ENCODE measurements at places on chromosomes 5 and 9. TPM values are rescaled to one million over a fixed set of nuclear protein-coding genes. Genes with fewer than 3 reads are reported as not detected.

GRCh38 chr5:122099060-122099790 lies 21.2 kb upstream of the LOX start:
- peak; percentile 62 for DNase-seq

GRCh38 chr5:132459983-132460838 lies 30.4 kb downstream of the IRF1 start:
- DNase-seq = peak; percentile 71

DNA sequence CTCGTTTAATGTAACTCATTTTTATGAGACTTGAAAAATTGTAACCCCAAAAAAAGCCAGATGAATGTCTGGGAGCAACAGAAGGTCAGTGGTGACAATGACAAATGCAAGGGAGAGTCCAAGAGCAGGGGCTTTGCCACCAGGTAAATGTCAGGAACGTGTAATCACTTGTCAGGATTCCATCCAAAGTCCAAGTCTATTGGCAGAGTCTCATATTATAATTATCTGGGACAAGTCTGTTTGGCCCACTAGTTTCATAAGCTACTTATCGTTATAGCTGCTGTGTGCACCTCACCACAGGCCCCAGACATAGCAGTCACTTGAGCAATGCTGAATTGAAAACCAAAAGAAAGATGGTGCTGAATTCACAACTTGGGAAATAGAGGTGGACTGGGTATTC lies 180.8 kb downstream of the DNAH5 start:
- DNase-seq = no peak

DNA sequence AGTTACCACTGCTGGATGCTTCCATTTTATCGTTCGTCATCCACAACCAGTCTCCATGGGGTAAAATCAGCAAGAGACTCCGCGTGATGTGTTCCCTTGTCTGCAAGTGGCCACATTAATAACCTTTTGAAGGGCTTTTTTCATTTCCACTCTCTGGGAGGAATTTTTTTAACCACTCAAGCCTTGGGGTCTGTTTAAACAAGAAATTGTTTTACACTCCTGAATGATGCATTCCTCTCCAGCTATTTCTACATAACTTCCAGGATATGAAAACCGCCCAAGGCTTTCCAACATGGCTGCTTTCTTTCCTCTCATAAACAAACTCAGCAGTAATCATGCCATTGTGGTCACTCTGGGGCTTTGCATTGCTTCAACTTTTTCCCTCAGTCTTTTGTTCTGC lies 217.2 kb upstream of the DAPK1 start:
- peak; percentile 97 for DNase-seq

DNA sequence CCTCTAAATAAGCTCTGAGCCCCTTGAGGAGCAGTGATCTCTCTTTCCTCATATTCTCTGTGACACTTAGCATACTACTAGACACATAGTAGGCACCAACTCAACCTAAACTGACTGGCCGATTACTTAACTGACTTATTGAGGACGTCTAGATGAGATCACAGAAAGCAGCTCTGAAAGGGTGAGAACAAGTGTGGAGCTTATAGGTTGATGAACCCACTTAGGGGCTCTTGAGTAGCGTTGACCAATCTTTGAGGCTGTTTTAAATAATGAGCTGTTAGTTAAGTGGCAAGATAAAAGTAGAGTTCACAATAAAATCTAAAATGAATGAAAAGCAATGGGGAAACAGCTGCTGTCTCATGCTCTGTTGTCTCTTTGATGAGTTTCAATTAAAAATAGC lies 124.7 kb upstream of the TNPO1 start:
- no peak for DNase-seq

DNA sequence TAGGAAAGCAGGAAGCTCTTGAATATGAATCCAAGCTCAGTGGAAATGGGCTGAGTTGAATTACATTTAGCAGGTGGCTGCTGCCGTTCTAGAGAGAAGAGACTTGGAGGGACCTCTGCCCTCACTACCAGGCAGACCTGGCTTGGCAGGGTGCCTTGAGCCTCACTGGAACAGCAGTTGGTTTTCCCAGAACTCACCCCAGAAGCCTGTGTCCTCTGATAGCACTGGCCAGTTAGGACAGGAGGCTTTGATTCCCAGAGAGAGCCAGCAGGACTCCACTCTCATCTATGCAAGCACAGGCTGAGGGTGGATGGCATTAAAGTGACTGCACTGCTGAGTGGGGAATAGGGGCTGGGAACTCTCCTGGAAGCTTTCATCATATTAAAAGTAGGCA lies 54.8 kb downstream of the PWWP2A start:
- DNase-seq = no peak

DNA sequence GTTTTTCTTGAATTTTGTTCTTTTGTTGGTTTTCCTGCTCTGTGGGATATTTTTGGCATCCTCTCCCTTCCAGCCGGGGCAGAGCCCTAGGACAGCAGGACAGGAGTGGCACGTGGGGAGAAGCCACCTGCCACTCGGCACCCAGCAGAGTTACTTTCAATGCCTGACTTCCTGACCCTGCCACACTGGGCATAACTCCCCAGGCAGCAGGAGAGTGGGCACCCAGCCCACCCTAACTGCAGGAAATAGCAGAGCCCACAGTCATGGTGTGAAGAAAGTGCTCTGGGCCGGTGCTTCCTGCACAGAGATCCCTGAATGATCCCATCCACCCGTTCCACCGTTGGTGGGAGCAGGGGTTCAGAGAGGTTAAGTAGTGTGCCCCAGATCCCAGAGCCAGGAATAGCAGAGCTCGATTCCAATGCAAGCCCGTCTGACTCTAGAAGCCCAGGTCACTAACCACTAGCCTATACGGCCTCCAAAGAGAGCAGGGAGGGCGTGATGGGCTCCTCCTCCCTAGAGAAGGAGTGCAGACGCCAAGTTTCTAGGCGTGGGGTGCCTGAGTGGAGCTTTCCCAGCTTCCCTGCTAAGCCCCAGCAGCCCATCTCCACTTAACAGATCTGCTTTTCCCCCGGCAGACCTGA lies 8.1 kb upstream of the NUP214 start:
- no peak for DNase-seq

GRCh38 chr5:64509828-64510227 lies 4.0 kb downstream of the RGS7BP start:
- no peak for DNase-seq

DNA sequence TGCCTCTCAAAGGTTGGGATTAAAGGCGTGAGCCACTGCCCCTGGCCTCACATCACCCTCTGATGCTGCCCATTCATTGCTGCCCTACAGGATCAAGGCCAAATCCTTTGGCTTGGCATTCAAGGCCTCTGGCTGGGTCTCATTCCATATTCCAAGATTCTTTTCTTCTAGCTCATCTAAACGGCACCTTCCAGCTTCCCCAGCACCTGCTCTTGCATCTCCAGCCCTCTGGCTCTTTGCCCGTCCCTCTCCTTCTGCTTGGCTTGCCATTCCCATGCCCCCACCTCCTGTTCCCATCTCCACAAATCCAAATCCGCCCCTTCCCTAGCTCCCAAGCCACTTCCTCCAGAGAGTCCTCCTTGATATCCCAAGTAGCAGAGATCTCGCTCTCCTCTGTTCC lies 33.1 kb downstream of the CORO2A start:
- DNase-seq = no peak

GRCh38 chr9:20015427-20015931 lies 226.6 kb upstream of the SLC24A2 start:
- DNase-seq = no peak

GRCh38 chr9:87333802-87334201 lies 163.9 kb upstream of the DAPK1 start:
- no peak for DNase-seq

DNA sequence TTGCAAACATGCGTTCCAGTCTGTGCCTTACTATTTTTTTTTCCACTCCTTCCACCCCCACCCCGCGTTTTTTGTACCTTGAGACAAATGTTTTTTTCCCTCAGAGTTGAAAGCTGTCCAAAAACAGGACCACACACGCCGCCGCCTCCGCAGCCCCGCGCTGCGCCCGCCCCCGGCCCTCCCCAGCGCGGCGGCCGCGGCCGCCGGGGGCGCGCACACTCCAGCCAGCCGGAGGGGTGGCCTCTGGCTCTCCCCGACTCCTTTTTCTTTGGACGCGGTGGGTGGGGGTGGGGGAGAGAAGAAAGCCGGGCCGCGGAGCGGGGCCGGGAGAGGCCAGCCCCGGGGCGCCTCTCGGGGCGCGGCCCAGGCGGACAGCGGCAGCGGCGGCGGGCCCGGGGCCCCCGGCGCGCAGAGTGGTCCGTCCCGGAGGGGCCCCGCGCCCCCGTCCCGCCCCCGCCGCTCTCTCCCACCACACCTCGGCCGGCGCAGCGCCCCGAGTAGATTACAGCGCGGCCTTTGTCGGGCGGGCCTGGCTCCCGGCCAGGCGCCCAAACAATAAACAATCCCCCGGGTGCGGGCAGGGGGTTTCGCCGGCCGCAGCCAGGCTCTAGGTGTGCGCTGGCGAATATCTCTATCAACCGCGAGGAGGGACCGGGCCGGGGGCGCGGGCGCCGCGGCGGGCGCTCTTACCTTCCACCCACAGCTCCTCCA lies 10.9 kb downstream of the PTCH1 start:
- peak; percentile 45 for DNase-seq

GRCh38 chr5:60487885-60488442 lies 212.0 kb downstream of the DEPDC1B start:
- DNase-seq = no peak

DNA sequence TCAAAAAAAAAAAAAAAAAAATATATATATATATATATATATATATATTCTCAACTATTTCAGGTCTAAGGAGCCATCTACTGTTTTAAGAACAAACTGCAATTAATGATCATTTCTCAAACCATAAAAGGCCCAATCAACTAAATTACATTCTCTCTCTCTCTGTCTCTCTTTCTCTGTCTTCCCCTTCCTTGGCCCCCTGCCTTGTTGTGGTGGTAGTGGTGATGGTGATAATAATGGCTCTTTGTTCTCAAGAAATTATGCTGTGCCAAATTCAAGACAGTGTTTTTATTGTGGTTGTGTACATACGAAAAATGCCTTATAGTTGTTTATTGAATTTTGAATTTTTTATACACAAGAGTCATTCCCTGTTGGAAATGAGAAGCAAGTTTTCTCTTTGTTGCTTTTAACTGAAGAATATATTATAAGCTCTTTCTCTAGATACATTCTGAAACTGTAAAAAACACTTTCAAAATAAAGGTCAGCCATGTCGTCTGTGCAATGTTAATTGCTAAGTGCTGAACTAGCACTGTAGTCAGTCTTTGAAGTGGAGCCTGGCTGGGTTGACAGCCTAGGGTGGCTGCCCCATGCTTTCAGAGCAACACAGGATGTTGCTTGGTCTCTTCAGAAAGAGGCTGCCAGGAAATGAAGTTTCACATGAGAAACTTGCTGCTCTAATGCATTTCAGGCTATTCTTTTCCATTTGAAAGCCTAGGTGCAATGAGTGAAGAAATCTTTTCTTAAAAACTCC lies 96.0 kb downstream of the HINT1 start:
- DNase-seq = peak; percentile 9

DNA sequence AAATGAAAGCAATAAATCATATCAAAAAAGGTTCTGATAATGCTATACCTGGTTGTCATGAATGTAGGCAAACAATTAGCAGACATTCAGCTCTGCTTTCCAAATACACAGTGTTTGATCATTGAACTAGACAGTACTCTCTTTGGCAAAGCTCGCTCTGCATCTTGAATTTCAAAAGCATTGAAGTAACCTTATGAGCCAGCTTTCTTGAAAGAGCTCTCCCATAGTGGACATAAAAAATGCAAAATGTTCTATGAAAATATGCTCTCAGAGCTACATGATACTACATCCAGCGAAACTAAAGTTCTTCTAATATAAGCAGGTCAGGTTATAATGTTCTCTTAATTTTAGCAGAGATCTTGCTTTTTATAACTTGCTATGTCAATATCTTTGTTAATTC lies 533.4 kb downstream of the CSNK1G3 start:
- no peak for DNase-seq

DNA sequence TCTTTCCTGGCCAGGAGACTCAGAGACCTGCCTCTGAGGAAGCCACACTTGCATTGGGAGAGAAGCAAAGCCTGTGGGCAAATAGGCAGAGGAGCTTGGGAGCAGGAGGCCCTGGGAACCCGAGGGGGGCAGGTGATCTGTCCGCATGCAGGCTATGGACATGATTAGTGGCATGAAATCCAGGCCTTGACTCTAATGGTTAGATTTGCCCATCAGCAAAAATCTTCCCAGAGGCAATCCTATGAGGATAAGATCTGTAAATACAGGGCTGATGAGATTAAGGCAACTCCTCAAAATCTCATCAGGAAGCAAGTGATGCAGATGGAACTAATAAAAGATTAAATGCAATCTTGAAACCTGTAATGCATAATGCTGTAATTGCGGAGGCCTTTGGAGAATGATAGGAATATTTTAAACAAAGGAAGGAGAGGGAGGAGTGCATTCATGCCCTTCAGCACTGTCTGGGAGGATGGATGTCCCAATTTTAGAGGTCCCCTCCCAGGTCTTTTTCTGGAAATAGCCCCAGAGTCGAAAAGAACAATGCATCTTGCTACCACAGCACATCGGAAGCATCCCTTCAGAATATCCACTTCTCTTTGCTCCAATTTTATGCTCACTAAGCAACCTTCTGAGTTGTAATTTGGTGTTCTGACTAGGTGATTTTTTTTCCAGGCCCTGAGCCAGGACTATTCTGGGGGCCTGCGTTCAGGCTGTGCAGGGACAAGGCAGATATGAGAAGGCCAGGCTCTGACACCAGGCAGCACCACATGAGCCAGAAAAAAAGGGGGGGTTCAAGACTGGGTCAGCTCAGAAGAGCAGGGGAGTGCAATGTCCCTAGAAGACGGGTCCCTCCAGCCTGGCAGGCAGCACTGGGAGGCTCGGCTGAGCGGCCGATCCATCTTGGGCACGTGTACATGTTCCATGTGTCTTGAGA lies 66.5 kb downstream of the MED10 start:
- no peak for DNase-seq

- no peak for DNase-seq
Observed at GRCh38 chr9:85421641-85422040, 320.1 kb downstream of the AGTPBP1 start.

GRCh38 chr5:176691524-176691923 lies 44.2 kb downstream of the TSPAN17 start:
- DNase-seq = no peak

The BTNL9 gene
- not detected for total RNA-seq

The ANKRD18A gene
- 0.62 TPM for total RNA-seq

The DMGDH gene
- 0.37 TPM for total RNA-seq

The COL5A1 gene
- total RNA-seq = 26.8 TPM

The OGN gene
- not detected for total RNA-seq

The ENC1 gene
- 46.6 TPM for total RNA-seq

The CCDC107 gene
- 7.9 TPM for total RNA-seq

The TIMD4 gene
- total RNA-seq = not detected

The GKAP1 gene
- 2.7 TPM for total RNA-seq

All from H4 (cell line).